ENCODE measurements at places on chromosomes 2 and 18.

- DNase-seq, result peak; percentile 71
These were observed 9.0 kb downstream of the CYBRD1 start for GRCh38 chr2:171531291-171531690.

DNA sequence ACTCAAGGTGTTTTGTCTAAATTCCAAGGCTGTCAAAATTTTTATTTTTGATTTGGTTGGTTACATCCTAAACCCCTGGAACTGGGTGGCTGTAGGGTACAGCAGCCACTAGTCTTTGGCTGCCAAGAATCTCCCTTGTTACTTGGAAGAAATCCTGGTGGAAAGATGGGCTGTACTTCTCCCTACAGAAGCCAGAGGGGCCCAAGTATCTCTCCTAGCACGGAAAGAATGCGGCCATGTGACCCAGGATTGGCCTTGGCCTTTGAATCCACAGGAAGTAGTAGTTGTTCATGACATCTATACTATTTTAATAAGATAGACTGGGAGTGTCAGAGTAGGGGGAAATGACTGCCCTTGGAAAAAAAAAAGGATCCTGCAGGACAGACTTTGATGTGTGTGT, 54.4 kb upstream of the MYO3B start:
- no peak for DNase-seq

- no peak for DNase-seq
These were observed 190.0 kb downstream of the SEPTIN10 start for GRCh38 chr2:109423556-109424359.

DNA sequence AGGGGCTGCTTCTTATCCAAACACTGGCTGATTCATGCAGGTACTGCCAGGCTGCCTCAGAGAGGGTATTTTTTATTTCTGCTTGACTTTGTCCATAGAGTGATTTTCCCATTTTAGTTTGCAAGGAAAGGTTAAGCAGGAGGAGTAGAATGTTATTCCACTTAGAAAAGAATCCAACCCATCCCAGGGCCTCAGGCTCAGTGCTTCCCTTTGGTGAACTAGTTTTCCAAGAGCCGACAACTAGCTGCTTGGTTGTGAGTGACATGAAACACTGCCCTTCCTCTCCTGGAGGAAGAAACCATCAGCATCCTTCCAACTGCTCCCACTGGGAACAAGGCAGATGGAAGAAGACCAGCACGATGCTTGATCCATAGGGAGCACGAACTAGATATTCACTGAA, 58.5 kb downstream of the BCL2 start:
- DNase-seq, result no peak

DNA sequence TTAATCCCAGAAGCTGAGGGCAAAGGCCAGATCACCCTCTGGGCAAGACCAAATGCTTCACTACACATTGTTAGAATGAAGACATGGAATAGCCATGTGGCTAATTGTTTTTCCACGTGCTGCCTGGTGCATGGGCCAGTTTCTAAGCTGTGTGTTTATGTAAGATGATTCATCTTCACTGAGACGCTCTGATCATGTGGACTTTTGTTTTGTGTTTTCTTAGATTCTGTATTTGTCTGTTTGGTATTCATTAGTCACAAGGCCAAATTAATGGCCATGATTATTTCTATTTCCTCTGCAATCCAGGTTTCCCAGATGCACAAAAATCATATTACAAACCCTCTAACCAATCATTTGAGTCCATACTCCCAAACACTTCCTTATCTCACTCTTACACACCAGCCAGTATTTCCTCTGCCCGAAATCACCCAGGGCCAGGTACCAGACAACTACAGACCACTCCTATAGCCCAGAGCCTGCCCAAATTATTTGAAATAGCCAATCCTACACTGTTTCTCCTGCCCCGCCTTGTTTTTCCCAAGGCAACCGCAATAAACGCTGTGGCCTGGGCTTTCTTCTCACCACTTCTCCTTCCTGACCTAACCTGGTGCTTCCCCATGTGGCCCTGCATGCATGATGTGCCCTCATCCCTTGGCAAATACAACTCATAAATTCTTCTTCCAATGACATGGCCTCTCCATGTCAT, 94.2 kb upstream of the SP3 start:
- peak; percentile 95 for DNase-seq

DNA sequence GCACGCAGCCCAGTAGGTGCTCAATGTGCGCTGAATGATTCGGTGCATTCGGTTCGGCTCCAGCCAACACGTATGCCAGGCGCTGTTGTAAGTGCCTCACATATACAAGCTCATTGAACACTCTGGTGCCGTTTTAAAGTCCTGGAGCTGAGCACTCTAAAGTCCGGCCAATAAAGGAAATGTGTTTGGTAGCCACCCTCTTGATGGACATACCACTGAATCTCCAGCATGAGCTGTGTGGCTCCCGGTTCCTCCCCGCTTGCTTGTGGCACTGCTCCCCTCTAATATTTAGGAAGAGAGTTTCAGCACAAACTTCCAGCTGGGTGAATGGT, 112.1 kb downstream of the MCFD2 start:
- no peak for DNase-seq
